Fibroblast of the aortic adventitia (primary cell): ENCODE measurements at places on chromosomes 2 and 18. TPM values are rescaled to one million over a fixed set of nuclear protein-coding genes. Genes with fewer than 3 reads are reported as not detected.

DNA sequence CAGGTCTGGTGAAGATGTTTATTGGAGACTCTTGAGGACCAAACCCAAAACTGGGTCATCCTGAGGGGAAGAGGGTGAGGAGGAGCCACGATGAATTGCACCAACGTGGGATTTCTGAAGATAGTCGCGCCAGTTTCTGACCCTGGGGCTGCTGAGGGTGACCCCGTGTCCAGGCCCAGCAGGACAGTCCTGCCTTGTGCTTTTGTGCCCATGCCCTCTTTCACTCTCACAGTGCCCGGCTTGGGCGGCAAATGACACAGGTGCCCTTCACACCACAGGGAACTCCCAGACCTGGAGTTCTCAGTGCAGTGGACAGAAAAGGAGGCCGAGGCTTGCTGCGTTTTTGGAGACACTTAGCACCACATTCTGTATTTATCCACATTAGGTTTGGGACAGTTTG lies 15.5 kb upstream of the KIF1A start:
- DNase-seq, result no peak

GRCh38 chr2:163465440-163465839 lies 270.4 kb downstream of the FIGN start:
- no peak for DNase-seq

DNA sequence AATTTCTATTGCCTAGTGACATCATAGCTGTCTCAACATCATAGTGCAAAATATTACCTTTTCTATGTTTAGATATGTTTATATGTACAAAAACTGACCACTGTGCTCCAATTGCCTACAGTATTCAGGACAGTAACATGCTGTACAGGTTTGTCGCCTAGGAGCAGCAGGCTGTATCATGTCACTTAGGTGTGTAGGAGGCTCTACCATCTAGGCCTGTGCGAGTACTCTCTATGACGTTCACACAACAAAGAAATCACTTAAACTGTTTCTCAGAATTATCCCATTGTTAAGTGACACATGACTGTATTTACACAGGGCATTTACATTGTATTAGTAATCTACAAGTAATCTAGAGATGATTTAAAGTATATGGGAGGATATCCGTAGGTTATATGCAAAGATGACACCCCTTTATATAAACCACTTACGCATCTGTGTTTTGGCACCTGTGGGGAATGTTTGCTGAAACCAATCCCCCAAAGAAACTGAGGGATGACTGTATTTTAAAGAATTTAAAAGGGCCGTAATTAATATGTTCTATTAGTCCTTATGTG lies 24.7 kb downstream of the IL1R2 start:
- no peak for DNase-seq

- no peak for DNase-seq
Measured at GRCh38 chr18:27075828-27076227, 109.3 kb downstream of the CHST9 start.

- DNase-seq, result peak; percentile 23
Measured at GRCh38 chr2:134683561-134684112, 35.2 kb downstream of the TMEM163 start.

GRCh38 chr2:236335696-236336574 lies 71.7 kb upstream of the ASB18 start:
- no peak for DNase-seq

DNA sequence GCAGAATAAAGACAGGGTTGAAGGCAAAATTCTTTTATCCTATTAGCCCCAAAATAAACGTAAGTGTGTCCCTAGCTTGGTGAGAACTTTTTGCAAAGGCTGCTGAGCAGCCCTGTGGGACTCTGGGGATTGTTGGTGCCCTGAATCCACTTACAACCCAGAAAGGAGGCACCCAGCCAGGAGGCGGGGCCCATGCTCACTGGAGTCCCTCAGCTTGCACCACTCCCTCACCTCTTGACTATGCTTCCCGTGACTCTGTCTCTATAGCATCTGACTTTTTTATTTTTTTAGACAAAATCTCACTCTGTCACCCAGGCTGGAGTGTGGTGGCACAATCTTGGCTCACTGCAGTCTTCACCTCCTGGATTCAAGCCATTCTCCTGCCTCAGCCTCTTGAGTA lies 15.8 kb upstream of the COL6A3 start:
- no peak for DNase-seq

DNA sequence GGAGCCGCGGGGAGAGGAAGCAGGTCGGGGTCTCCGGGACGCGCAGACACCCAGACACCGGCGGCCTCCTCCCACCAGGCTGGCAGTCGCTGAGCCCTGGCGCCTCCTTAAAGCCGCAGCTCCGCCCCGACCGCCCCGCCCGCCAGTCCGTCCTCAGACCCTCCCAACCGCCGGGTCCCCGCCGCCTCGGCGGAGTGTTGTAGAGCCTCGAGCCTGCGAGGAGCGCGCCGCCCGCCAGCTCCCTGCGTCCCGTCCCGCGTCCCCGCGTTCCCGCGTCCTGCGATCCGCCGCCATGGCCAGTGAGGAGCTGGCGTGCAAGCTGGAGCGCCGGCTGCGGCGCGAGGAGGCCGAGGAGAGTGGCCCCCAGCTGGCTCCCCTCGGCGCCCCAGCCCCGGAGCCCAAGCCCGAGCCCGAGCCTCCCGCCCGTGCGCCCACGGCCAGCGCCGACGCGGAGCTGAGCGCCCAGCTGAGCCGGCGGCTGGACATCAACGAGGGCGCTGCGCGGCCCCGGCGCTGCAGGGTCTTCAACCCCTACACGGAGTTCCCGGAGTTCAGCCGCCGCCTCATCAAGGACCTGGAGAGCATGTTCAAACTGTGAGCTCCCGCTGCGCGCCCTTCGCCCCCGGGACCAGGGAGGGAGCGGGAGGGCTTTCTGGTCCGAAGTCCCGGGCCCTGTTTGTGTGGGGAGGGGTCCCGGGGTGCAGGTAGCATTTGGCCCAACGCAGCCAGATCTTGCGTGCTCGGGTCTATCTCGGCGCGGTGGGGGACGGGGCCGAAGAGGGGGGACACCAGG lies at the start of gene EFHD1:
EFHD1 (plus strand) TSS at position 192 of the 793 bp plus-strand sequence; CDS start at position 293, 101 bp downstream.
- peak; percentile 13 for DNase-seq

DNA sequence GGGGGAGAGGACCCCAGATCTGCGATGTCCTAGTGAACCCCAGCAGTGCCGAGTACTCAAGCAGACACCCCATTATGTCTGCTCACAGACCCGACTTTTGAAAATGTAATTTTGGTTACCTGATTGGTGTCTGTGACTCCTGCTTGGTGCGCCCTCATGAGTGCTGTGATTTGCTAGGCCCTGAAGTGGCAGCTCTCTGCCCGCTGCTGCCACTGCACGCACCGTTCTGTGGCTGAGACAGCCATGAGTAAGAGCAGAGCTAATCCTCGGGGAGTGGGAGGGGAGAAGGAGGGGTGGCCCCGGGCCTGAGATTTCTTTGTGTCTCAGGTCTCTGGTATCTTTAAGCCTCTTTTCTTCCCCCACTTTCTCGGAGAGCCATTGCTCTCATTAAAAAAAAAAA lies 18.2 kb downstream of the FHOD3 start:
- peak; percentile 46 for DNase-seq

DNA sequence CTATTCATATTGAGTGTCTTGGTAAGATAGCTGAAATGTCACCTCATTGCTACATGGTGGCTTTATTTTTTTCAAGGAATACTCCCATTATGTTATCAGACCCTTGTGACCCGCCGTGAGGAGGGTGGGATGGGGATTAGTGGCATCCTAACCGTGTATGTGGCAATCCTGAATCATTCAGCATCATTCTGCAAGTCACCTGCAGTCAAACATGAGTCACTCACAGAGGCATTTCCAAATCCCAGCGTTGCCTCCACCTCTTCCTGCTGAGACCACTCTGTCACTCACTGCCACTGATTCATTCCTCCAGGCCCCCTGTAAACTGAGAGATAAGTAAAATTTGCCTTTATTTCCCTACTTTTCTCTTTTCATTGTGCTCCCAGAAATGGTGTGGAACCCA lies 307.4 kb upstream of the KLHL29 start:
- no peak for DNase-seq

GRCh38 chr18:76620321-76621170 lies 125.5 kb upstream of the ZNF516 start:
- peak; percentile 80 for DNase-seq

DNA sequence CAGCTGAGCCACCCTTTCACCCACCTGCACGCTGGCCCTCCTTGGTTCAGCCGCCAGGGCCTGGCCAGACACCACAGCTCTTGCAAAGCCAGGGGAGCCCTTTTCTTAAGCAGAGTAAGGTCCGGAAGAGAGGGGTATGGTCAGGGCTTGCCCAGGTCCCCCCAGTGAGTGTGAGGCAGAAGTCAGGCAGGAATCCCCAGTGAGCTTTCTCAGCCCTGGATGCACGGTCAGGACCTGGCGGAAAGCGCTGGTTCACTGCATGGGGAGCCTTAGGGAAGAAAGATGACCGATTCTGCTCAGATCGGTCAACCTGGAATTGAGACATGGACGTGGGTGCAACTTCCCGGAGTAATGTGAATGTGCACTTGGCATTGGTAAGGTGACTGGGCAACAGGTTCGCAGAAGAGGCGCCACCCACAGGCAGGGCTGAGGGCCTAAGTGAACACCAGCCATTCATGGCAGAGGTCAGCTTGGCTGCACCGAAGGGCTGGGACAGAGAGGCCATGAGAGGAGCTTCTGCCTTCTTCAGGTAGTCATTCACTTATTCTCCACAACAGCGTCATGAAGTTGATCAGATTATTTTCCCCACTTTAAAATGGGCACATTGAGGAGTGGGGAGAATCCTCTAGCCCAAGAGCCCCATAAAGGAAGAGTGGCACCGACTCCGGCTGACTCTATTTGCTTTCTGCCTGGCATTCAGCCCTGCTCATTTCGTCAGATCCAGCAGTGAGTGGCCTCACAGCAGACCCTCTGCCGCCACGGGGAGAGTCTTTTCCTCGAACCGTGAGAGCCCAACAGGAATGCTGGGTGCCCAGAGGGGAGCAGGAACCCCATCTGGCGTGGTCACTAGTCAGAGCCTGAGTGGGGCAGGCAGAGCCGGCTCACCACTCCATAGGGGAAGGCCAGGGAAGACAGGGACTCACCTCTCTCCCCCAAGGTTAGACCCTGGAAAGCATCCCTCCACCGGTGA lies 35.8 kb downstream of the SCTR start:
- DNase-seq, result no peak

GRCh38 chr2:216672466-216672865 lies 22.9 kb downstream of the IGFBP5 start:
- no peak for DNase-seq

GRCh38 chr2:165573534-165574461 lies 104.3 kb downstream of the CSRNP3 start:
- peak; percentile 5 for DNase-seq

GRCh38 chr18:13252686-13253410 lies 34.3 kb downstream of the LDLRAD4 start:
- no peak for DNase-seq

DNA sequence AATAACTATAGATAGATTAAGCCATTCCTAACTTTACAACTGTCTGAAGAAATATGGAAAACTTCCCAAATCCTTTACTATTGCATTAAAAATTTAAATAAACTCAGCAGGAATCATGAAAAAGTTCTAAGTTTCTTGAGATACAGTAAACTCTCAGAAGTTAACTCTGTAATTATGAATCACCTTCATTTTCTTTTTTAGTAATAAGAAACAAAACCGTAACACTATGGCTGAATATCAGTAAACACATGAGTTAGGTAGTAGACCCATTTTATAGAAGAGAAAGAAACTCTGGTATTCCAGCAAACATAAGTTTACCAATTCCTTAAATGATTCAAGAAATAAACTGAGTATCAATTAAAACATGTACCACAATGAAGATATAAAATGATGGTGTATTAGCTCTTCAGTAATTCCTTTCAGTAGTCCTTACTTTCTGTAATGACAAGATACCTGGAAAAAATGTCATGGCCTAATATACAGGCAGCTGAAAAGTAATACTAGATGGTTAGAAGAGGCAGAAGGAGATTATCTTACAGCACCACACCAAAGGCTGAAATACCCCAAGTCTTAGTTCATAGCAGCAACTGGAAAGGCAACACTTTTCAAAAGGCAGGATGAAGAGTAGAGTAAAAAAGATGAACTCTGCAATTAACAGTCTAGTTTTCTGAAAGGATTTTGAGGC lies 11.5 kb downstream of the TRIP12 start:
- DNase-seq, result peak; percentile 6

GRCh38 chr18:63592471-63592870 lies 5.3 kb downstream of the SERPINB13 start:
- no peak for DNase-seq

GRCh38 chr2:201956361-201956760 lies 77.3 kb upstream of the FZD7 start:
- no peak for DNase-seq

DNA sequence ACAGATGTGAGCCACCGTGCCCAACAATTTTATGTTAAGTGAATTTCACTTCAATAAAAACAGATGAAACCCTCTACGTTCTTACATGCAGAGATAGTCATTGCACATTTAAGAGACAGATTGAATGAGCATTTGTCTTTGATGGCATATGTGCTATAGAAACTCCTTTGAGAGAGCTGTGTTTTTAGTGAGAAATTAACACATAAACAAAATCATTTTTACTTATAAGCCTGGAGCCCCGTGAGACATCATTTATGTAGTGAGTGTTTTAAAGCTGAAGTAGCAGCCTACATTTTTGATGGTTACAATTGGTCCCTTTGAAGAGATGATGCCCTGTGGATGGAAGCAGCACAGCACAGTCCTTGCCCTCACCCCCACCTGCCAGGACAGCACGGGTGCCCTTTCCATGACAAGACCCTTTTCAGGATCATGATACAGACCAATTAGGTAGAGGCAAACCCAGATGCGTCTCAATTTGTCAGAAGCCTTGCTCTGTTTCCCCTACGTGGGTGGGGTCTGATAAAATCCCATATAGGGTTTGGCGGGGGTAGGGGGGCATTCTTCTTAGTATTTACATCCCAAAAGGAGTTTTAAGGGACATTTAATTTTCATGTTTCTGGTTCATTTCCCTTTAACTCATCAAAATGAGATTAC lies 237.1 kb downstream of the BCL2 start:
- no peak for DNase-seq

DNA sequence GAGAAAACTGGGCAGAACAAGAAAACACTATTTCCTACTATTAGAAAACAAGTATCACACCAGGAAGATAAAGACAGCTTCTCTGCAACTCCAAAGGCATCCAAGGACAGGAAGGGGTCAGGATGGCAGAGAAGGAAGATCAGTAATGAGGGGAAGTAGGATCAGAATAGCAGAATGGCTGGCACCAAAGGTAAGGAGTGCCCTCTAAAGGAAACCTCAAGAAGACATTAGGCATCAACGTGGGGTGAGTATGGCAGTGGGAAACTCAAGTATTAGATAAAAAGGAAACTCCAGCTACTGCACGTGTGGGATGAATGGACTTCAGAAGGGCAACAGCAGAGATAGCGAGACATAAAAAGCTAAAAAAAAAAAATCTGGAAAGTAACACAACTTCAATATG lies 25.9 kb downstream of the HDLBP start:
- no peak for DNase-seq

DNA sequence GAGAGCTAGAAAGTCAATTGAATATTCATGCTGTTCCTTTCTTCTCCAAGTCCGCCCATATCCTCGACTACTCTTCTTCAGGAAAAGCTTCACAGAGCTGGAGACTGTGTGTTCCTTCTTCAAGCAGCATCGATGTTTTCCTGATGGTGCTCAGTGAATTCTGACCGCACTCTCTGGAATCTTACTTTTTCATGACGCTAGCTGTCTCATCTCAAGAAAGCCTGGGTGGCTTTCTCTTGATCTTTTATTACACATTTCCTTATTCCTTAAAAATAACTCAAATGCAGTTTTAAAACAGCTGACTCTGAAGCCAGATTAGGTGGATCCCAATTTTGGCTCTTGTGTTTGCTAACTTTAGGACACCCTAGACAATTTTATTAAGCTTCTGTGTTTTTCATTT lies 1245.1 kb upstream of the LRRTM1 start:
- no peak for DNase-seq

- DNase-seq, result no peak
Measured at GRCh38 chr18:48660346-48661228, 121.8 kb downstream of the CTIF start.

The POTEC gene
- total RNA-seq, result under 0.01 TPM in 1 of 2 replicates, not detected in the other

The GREB1 gene
- under 0.01 and 1.7 TPM in 2 replicates for total RNA-seq

The MEP1B gene
- not detected in 2 replicates for total RNA-seq

The POTEI gene
- total RNA-seq, result not detected in 2 replicates
